ENCODE measurements at places on chromosomes 7 and 10.

- DNase-seq = no peak
Measured at GRCh38 chr7:38748056-38748610, 117.0 kb upstream of the AMPH start.

DNA sequence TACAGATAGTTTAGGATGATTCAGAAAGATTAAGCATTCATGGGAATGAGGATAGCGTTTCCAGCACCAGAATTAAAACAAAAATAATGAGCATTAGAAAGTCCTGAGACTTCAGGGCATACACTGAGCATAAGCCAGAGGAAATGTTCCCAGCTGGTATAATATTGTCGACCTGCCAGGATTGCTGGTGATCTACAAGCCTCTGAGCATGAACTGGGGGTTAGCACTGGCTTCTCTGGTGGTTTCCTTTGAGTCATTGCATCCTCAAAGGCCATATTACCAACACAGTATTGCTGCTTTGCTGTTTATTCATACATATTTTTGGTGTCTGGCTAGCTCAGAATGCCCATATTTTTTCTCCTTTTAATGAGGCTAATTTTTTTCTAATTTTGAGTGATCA is 10.7 kb upstream of the ATRNL1 start:
- DNase-seq = no peak

- no peak for DNase-seq
Measured at GRCh38 chr10:112658900-112659638, 212.1 kb downstream of the VTI1A start.

DNA sequence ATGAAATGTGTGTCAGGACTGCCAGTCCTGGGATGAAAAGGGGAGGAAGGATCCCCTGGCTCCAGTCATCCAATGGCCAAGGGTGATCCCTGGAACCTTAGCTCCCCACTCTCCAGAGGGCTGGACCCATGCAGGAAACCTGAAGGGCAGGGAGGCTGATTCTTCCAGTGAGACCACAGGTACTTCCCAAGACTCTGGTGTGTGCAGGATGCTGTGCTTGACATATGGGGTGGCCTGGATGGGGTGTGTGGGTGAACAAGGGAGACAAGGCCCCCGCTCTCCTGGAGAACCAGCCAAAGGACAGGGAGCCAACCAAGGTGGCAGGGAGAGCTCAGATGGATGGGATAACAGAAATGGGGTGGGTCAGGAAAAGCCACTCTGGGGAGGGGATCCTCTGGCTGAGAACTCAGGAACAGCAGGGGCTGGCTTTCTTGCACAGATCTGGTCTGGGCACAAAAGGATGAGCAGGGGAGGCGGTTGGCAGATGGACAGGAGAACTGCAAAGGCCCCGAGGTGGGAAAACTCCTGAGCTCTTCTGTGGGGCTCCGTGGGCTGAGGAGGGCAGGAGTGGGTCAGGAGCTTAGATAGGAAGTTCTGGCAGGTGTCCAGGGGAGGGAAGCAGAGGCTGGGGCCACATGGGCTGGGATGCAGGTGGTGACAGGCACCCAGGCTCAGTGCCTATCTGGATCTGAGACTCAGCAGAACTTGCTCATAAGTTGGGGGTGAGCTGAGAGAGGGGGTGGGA is 100.6 kb downstream of the ARHGAP22 start:
- DNase-seq = no peak

DNA sequence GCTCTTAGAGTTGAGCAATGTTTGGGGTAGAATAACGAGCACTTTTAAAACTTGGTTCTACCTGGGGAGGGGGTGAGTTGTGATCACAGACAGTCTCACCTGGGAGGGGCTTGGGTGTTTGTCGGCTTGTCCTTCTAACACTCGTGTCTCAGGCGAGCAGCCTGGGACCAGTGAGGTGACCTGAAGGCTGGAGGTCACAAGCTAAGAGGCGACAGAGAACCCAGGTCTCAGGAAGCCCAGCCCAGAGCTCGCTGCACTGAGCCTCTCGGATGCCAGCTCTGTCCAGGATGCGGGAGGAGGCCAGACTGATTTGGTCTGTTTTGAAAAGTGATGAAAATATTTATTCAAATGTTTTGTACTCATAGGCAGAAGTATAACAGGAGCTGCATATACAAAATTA is 11.8 kb downstream of the HTRA1 start:
- DNase-seq = no peak

DNA sequence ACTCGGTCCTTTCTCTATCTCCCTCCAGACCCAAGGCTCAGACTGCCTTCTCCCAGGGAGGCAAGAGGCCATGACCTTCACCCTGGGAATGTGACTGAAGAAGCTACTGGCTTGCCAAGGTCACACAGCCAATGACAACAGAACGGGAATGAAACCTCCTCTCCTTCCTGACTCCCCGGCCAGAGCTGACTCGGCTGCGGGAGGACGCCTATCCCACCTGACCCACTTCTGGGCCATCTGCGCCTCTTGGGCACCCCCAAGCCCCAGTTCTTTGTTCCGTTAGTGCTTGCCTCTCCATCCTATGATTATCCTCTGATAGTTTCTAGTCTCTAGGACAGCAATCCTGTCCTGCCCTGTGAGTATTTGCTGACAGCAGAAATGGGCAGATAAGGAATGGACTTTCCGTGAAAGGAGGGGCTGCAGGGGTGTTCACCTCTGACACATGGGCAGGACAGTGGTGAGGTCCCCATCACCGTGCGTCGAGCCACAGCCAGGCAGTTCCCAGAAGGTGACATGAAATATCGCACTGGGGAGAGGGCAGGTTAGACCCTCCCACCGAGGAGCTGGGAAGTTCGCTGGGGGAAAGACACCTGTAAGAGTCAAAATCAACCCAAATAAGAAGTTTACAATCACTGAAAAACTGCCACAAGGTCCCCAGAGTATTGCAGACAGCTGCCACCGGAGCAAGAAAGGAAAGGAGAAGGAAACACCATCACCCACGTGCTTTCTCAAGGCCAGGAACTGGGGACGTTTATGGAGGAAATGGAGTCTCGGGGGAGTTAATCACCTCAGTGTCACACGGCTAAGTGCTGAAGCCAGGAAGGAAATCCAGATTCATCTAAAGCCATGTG is 63.0 kb downstream of the INSIG1 start:
- no peak for DNase-seq

DNA sequence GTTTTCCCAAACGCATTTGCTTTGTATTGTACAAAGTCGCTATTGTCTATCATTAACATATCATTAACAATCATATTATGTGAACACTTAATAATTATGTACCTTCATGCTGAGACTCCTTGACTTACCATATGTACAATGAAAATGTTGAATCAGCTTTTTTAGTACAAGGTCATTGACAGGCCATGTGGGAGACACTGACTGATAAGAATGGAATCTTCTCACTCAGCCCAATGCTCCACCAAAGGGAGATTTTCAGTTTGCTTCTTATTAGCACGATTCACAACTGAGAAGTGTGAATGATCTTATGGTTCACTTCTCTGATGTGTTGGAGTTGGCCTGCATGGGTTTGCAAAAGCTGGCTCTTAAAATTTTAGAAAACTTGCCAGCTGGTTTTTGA is 253.5 kb upstream of the TEX47 start:
- DNase-seq = no peak

GRCh38 chr7:117251687-117252086 is 71.2 kb downstream of the WNT2 start:
- no peak for DNase-seq

DNA sequence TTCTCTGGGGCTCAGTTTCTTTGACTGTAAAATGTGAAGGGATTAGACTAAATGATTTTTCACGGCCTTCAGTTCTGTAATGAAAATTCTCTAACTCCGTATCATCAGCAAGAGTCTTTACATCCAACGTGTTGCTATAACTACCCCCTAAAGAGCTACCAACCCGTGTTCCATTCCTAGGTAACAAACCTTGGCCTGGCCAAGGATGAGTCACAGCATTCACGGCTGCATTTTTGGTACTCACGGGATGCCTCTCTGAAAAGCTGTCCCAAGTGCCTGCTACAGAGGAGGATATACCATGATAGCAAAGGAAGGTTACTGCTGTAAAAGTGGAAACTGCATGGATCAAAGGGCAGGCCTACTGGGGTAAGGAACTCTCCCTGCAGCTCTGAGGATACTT is 5.9 kb downstream of the LRRC4 start:
- no peak for DNase-seq

GRCh38 chr7:40780460-40780859 is 645.7 kb downstream of the SUGCT start:
- no peak for DNase-seq

DNA sequence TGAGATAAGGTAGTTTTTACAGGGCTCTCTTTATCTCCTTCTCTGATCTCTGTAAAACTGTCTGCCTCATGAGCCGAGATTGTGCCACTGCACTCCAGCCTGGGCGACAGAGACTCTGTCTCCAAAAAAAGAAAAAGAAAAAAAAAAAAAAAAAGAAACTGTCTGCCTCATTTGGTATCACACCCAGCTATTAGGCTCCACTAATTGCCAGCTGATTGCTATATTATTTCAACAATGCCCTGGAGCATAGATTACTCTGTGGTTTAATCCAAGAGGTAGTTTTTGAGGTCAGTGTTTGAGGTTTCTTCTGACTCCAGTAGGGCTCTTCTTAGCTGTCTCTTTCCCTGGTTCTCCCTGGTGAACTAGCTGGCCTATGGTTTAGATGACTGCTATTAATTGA is 268.1 kb upstream of the PLPP4 start:
- no peak for DNase-seq

GRCh38 chr7:16963044-16963443 is 81.3 kb upstream of the AGR3 start:
- peak; percentile 23 for DNase-seq

- no peak for DNase-seq
Measured at GRCh38 chr10:113148071-113148825, 198.2 kb downstream of the TCF7L2 start.

- no peak for DNase-seq
Measured at GRCh38 chr10:80196950-80197315, 8.4 kb downstream of the ANXA11 start.

- DNase-seq = no peak
Measured at GRCh38 chr7:137669706-137670105, 177.1 kb downstream of the DGKI start.

GRCh38 chr10:110456046-110456445 is 41.7 kb upstream of the DUSP5 start:
- DNase-seq = no peak

DNA sequence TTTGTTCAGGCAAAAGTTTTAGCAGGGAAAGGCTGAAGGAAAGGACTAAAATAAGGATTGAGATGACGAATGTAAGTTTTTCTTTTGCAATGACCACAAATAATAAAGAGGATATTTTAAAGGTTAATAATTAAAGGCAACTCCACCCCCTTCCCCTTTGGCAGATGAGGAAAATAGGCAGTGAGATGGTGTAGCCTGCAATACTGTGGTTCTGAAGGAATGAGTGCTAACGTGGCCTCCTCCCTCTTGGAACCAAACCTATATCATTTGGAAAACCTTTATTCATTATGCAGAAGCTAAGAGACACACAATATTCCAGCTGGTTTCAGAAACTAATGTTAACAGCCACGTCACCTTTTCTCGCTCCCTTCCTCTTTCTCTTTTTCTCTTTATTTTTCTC is 70.9 kb upstream of the COL1A2 start:
- no peak for DNase-seq
